ENCODE measurements at places on chromosomes 7 and 10. TPM values are rescaled to one million over a fixed set of nuclear protein-coding genes. Genes with fewer than 3 reads are reported as not detected.

The CHST3 gene
- total RNA-seq, result 7.8 TPM

The LAMB4 gene
- total RNA-seq, result 1.6 TPM

The LRRN3 gene
- 117 TPM for total RNA-seq

The GIMAP5 gene
- 2.2 TPM for total RNA-seq

The MSMB gene
- total RNA-seq, result not detected

The LAMB1 gene
- total RNA-seq, result 55.7 TPM

The CCL26 gene
- total RNA-seq, result not detected

The ACSM6 gene
- not detected for total RNA-seq

The ATRNL1 gene
- total RNA-seq, result 468 TPM
